ENCODE measurements at places on chromosomes 4 and X.

GRCh38 chr4:97457253-97457652 is 686.0 kb downstream of the STPG2 start:
- no peak for DNase-seq

- no peak for DNase-seq
Observed at GRCh38 chr4:176507845-176508533, 188.2 kb downstream of the SPCS3 start.

DNA sequence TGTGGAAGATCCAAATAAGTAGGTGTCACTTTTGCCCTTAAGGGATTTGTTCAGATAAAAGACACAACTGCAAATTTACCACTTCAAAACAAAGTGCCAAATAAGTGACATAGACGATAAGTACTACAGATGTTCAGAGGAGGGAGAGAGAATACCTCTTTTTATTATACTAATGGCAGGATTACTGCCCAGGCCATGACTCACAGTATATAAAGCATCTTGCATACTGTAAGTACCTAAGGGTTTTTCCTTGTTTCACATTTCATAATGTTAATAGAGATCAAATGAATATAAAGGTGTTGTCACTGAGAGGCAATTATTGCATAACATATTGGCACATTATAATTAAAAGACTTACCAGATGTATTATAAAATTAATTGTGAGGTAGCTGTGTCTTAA is 46.4 kb downstream of the PTPN13 start:
- no peak for DNase-seq

DNA sequence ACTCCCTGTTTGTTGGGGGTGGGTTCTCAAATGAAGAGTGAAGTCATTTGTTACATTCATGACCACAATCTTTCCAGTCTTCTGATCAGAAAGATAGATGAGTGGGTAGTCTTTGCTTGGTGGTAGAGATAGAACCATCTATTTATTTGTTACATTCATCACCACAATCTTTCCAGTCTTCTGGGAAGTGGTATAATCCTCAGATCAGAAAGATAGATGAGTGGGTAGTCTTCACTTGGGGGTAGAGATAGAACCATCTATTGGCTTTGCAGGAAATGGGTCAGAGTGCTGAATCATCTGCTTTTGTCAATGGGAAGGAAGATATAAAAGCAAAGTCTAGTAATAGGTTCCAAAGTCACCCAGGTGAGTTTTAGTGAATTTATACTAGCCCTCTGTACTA is 64.2 kb upstream of the EPGN start:
- DNase-seq, result no peak

DNA sequence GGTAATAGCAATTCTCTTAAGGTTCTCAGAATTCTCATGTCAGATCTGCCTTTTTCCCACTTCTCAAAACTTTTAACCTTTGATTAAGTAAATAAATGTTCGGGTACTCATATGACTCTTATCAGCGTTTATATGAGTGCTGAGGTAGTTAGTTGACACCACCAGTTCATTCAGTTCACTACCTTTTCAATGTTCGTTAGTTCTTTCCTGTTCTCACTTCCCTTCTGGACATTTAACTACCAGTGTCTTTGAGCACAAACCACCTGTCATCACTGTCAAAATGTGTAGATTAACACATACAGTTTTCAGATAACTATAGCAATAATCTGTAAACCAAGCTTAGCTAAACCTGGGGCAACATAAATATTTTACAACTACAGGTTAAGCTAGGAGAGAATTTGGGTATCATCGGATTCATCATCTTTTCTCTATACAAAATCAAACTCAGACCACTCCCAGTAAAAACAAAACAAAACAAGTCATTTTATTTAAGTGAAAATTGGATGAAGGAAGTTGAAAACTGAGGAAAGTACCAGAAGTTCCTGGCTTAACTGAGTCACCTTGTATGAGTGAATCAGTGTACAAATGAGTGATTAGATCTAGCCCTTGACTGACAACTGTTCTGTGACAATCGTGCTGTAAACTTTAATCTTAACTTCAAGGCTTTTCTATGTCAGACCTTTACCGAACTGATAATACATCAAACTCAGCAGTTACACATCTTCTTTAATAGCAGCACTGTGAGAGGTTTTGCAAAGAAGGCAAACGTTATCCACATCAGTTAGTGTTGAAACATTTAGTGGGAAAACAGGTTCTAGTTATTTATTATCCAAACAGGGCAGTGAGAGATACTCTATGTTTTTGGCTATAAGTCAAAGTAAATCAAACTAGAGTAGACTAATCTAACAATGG is 41.9 kb downstream of the ARHGEF38 start:
- DNase-seq, result no peak

DNA sequence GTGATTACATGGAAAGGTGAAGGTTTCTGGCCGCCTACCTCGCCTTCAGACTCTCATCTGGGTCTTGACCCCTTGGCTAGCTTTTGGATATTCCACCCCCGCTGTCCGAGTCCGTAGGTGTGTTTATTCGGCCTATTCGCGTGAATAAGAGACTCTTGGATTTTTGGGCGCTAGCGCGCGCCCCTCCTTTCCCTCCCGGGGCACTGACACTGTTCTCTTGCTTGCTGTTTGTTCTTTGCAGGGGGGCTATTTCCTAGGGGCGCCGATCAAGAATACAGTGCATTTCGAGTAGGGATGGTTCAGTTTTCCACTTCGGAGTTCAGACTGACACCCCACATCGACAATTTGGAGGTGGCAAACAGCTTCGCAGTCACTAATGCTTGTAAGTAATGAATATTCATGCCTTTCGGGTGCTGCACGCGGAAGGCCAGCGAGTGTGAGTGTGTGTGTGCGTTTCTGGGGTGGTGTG is 932 bp downstream of the GRIA2 start:
- no peak for DNase-seq

DNA sequence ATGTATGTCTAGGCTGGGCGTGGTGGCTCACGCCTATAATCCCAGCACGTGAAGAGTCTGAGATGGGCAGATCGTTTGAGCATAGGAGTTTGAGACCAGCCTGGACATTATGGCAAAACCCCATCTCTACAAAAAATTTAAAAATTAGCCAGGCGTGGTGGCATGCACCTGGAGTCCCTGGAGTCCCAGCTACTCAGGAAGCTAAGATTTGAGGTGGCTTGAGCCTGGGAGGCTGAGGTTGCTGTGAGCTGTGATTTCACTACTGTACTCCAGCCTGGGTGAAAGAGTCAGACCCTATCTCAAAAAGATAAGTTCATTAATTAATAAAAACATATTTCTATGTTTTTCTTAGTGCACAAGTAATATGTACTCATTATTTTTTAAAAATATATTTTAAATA is 238.1 kb downstream of the ARHGAP24 start:
- DNase-seq, result no peak

Measured in stimulated activated CD8-positive, alpha-beta memory T cell treated with anti-CD3 and anti-CD28 coated beads, Interleukin-2, amount 100 ng/mL, for 48 hours (primary cell).